Activated T-helper 1 cell treated with anti-CD3 and anti-CD28 coated beads, Interleukin-2, amount 50 U/mL, for 16 hours (primary cell): ENCODE measurements at places on chromosomes 3 and 15.
A peak's percentile ranks its signal among the peaks of the same experiment; 100 is the strongest.

DNA sequence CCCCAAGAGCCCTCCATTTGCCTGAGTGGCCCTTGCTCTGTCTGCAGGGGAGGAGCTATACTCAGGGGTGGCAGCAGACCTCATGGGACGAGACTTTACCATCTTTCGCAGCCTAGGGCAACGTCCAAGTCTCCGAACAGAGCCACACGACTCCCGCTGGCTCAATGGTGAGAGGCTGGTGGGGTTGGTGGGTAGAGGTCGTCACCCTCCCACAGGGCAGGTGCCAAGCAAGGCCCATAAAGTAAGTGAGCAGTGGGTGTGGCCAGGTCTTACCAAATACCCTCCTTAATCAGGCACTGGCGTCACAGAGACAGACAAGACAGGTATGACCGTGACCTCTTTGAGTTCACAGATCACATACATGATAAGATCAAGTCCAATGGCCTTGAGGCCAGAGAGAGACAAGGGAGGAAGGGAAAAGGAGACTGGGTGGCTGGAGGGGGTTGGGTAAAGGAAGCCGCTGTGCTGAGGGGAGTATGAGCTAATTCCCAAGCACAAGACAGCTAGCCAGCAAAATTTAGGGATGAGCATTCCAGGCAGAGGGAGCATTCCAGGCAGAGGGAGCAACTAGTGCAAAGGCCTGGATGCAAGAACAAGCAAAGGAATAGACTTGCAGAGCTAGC, 2.5 kb downstream of the SEMA3B start:
- no peak for DNase-seq

- DNase-seq, result no peak
Measured at GRCh38 chr15:76191539-76192244, 119.6 kb downstream of the ETFA start.

DNA sequence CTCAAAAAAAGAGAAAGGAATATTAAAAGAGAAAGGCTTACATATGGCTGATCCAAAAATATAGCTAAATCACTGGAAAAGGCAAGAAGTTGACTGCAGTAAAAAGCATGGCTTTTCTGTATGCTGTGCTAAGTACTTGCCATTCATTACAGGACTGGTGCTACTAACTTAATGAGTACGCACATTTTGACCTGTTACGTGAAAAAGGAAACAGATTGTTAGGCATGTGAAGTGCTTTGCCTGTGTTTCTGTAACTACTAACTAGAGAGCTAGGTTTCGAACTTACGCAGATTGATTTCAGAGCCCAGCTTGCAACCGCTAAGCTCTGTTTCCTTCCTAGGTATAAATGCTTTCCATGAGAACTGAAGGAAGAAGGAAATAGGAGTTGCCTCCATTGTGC, 2.8 kb downstream of the TRNT1 start:
- DNase-seq, result no peak

- peak; percentile 44 for DNase-seq
Measured at GRCh38 chr3:37993820-37994638, 3.4 kb downstream of the VILL start.

- DNase-seq, result no peak
Measured at GRCh38 chr3:157752956-157753786, 250.0 kb upstream of the VEPH1 start.

DNA sequence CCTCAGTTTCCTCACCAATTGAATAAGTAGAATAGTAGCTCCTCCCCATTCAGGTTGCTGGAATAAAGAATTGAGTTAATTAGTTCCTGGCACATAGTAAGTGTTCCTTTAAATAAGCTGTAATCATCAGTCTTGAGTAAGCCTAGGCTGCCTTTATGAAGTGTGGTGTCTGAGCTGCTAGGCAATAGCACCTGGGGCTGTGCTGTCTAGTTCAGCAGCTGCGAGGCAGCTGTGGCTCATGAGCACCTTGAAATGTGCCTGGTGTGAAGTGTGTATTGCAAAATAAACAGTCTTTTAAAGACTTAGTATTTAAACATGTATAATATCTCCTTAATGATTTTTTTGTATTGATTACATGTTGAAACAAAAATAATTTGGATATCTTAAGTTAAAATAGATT, 77.6 kb downstream of the TOP2B start:
- no peak for DNase-seq

- DNase-seq, result no peak
Measured at GRCh38 chr15:40115670-40116093, 7.0 kb upstream of the BMF start.

DNA sequence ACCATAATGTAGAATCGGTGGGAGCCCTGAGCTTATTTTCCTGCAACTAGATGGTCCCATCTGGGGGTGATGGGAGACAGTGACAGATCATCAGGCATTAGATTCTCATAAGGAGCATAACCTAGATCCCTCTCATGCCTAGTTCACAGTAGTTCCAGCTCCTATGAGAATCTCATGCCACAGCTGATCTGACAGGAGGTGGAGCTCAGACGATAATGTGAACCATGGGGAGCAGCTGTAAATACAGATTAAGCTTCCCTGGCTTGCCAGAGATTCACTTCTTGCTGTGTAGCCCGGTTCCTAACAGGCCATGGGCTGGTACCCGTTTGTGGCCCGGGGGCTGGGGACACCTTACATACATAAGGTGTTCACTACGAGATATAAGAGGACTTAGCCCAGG, 67.5 kb upstream of the LRRFIP2 start:
- no peak for DNase-seq

DNA sequence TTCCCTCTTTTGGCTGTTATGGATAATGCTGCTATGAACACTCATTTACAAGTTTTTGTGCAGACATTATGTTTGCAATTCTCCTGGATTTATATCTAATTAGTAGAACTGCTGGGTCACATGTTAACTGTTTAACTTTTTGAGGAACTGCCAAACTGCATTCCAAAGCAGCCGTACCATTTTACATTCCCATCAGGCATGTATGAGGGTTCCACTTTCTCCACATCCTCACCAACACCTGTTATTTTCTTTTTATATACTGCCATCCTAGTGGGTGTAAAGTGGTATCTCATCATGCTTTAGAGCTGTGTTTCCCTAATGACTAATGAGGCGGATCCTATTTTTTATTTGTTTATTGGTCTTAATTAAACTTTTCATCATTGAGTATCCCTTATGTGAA, 9.2 kb downstream of the KPNA4 start:
- no peak for DNase-seq

DNA sequence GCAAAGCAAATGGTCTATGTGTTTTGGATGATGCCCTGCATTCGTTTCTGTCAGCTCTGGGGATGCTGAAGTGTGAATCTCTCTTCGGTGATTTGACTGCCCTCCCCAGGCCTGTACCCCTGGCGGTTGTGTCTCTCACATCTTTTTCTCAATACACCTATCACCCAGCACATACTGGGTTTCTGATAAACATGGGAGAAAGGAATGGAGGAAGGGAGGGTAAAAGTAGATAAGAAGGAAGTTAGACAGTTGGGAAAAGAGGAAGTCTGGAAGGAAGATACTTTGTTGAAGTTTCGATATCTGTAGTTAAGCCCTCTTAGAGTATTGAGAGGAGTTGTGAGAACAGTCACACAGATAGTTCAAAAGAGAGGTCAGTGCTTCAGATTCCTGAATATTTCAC, 35.8 kb upstream of the LRTM1 start:
- DNase-seq, result no peak

DNA sequence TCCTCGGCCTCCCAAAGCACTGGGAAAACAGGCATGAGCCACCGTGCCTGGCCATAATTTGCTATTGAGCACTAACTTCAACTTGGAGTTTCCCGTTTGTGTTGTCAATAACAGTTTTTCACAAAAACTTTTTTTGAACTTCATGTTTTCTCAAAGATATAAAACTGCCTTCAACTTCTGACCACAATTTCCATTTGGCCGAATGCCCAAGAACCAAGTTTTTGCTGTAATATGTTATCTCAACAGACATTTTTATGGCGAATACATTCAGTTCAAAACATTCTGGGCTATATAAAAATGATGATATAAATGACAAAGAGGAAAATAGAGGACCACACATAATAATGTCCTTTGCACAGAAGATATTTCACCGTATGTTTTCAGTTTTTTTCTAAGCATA, 56.4 kb downstream of the NEDD4 start:
- DNase-seq, result no peak

GRCh38 chr15:76060118-76060989, 569 bp downstream of the TMEM266 start:
- no peak for DNase-seq

- DNase-seq, result no peak
Measured at GRCh38 chr15:45164914-45165313, 22.9 kb downstream of the SHF start.

DNA sequence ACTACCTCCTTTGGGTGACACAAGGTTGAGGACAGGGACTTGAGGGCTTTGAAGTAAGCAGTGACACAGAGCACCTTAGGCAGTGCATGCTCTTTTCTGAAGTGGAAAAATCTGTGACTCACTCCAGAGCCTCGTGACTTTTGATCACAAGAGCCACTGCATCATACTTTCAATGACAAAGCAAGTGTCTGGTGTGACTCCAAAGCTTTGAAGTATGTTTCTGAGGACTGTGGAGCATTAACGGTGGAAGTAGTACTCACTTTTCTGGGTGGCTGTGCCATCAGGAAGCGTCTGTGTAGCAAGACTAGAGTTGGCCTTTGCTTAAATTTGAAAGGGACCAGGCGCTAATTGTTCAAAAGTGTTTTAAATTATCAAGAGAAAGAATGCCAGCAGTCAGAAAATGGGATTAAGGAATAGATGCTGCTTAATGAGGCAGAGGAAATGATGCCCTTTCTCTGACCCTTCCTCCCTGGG, 210.7 kb upstream of the TRIM42 start:
- DNase-seq, result no peak

- DNase-seq, result no peak
Measured at GRCh38 chr15:44033894-44034293, 161.2 kb downstream of the FRMD5 start.

DNA sequence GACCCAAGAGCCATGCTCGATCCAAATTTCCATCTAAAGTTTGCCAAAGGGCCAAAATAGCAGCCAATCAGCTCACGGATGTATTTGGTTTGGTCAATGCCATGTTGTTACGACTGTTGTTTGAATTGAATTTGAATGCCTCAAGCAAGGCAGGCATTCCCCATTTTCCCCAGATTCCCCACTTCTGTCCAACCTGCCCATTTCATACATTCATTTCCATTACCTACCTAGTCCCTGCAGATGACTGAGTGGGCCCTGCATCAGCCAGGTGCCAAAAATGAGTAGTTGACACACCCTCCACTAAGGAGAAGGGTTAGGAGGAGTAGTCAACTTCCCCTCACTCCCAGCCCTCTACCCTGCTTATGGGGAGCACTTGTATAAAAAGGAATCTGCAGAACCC, 51.7 kb downstream of the ANXA2 start:
- DNase-seq, result no peak

GRCh38 chr15:59456114-59456513, 18.1 kb downstream of the FAM81A start:
- DNase-seq, result no peak

DNA sequence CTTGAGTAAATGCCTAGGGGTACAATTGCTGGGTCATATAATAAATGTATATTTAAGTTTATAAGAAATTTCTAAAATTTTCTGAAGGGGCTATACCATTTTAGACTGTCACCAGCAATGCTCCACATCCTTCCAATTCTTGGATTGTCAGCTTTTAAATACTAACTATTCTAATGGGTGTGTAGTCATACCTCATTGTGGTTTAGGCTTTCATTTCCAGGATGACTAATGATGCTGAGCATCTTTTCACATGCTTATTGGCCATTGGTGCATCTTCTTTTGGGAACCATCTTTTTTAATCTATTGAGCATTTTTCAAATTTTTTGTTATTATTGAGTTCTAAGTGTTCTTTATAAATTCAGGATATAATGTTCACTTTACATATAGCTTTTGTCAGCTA, 52.5 kb upstream of the CORO2B start:
- no peak for DNase-seq

GRCh38 chr3:107512108-107512507, 10.7 kb upstream of the BBX start:
- no peak for DNase-seq

- no peak for DNase-seq
Measured at GRCh38 chr15:74867466-74868038, 5.6 kb downstream of the SCAMP2 start.

- no peak for DNase-seq
Measured at GRCh38 chr15:39584662-39585388, 3.9 kb downstream of the THBS1 start.

DNA sequence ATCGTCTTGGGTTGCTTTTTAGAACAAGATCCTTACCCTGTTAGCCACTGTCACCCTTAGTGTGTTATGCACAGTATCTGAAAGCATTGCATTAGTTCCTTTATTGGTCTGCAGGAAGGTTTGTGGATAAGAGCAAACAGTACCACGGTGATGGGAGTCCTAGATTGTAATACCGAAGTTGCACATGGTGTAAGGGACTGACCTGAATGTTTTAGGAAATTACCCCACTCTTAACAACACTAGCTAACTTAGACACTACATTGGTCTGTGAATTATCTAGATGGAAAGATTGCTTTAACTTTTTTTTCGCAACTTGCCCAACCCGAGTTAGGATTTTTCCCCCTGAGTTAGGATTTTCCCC, 1.3 kb downstream of the STT3B start:
- DNase-seq, result no peak

DNA sequence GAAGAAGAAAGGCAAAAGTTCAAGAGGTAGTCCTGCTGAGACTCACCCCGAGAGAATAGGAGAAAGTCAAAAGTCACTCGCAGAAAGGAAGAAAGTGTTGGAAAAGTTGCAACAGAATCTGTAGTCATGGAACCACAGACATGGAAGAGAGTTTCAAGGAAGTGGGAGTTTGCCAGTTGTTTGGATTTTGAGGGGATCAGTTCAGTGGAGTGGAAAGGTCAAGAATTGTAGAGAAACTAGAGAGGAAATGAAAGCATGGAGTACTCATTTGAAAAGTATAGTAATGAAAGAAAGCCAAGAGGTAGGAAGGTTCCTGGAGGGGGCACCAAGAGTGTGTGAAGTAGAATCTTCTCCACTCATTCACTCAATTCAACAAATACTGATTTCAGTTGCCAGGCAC, 34.7 kb downstream of the SPTSSB start:
- DNase-seq, result no peak
